A549 treated with dexamethasone at 1 μM for 4 hours (cell line): ENCODE measurements at places on chromosomes 7 and 10. TPM values are rescaled to one million over a fixed set of nuclear protein-coding genes. Genes with fewer than 3 reads are reported as not detected.

TMEM120A gene
- 37.7 to 48.3 TPM (median 45.4 TPM) in 5 replicates for total RNA-seq

STOX1 gene
- total RNA-seq: 0.61 to 0.94 TPM (median 0.73 TPM) in 5 replicates

PDE6C gene
- total RNA-seq: not detected in 5 replicates

H2BK1 gene
- not detected in 5 replicates for total RNA-seq

MMD2 gene
- not detected in 5 replicates for total RNA-seq

PIP gene
- total RNA-seq: 0.19 to 0.32 TPM (median 0.23 TPM) in 3 of 5 replicates, not detected in the others

GIMAP7 gene
- total RNA-seq: not detected in 5 replicates

TSPAN33 gene
- 4.6 to 6.9 TPM (median 6.2 TPM) in 5 replicates for total RNA-seq

NEBL gene
- total RNA-seq: 7.4 to 14.0 TPM (median 12.9 TPM) in 5 replicates

SPDYE5 gene
- total RNA-seq: not detected in 5 replicates

MGAM2 gene
- 0.01 to 0.02 TPM in 2 of 5 replicates, not detected in the others for total RNA-seq

NKX2-3 gene
- 0.05 TPM in 2 of 5 replicates, not detected in the others for total RNA-seq

FRAT2 gene
- total RNA-seq: 6.9 to 10.7 TPM (median 9.9 TPM) in 5 replicates

CYP26C1 gene
- 0.02 TPM in 1 of 5 replicates, not detected in the others for total RNA-seq

MET gene
- 68.4 to 99.2 TPM (median 83.8 TPM) in 5 replicates for total RNA-seq

COL26A1 gene
- total RNA-seq: 0.42 to 0.72 TPM (median 0.64 TPM) in 5 replicates

C10orf67 gene
- 0.06 to 0.09 TPM (median 0.07 TPM) in 3 of 5 replicates, not detected in the others for total RNA-seq

BMPR1A gene
- 18.9 to 30.9 TPM (median 29.2 TPM) in 5 replicates for total RNA-seq

TWIST1 gene
- total RNA-seq: 0.97 to 2.8 TPM (median 2.7 TPM) in 5 replicates

TAS2R4 gene
- total RNA-seq: 0.11 to 0.17 TPM (median 0.11 TPM) in 5 replicates

SEM1 gene
- 312 to 733 TPM (median 329 TPM) in 5 replicates for total RNA-seq

PAPSS2 gene
- 16.5 to 23.7 TPM (median 20.8 TPM) in 5 replicates for total RNA-seq
